ENCODE measurements at places on chromosomes 7 and 10.

DNA sequence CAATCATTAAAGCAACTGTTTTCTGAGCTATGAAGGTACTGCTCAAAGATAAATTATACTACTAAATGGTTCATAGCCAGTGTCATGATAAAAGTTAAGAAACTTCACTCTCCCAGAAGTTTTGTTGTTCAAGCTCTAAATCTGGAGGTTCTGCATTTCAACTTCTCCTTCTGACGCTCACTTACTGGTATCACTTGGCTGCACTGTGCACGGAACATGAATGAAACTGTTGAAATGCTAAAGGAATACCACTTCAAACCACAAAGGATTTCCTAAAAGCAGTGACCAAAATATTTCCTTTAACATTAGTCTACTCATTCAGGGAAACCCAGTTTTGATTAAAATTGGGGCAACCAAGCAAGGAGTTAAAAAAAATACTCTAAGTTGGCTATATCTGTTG, 93.6 kb downstream of the UBE2H start:
- no peak for DNase-seq

DNA sequence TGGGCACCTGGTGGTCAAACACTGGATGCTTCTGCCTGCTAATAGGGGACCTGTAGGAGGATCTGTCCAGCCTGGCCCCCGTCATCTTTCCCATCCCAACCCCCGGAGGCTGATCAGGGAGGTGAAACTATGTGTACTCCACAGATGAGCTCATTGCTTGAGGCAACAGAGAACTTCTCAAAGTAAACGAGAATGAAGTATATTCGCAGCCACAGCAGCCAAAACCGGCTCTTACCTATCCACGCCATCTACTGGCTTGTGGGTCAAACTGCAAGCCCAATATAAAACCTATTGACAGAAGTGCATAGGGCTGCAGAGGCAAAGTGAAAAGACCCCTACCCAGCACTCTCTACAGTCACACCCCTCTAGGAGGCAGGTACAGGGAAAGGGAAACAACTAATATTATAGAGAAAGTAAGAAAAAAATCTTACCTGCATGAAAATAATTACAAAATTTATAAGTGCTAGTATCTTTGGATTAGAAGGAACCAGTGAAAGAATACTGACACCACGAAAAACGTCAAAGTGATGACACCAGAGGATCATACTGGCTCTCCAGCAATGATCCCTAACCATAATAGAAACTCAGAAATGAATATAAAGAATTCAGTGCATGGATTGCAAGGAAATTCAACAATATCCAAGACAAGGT, 973.5 kb downstream of the ANKRD7 start:
- peak; percentile 35 for DNase-seq

DNA sequence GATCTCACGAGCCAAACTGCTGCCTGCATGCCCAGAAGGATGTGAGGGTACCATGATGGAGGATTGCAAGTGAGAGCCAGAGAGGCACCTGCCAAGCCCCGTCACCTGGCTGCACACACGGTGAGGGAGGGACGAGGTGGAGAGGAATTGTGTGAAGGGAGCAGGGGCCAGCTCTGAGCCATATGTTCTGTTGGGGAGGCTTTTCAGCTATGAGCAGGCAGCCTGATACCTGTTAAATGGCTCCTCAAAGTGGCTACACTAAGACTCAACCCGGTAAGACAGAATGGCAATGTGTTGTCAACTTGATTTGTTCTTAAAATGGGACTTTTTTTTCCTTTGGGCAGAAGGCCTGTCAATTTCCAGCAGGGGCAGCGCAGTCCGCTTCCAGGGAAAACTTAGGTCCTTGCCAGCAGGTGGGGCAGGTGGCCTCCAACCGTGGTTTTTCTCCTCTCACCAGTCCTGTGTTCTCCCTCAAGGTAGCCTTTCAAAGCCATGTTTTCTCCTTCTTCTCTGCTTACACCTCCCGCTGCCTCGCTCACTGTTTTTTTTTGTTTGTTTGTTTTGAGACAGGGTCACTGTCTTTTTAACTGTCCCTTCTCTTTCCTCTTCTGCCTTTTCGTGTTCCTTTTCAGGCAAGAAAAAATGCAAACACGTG, 57.7 kb upstream of the ZNRF2 start:
- DNase-seq, result peak; percentile 28

GRCh38 chr10:132508581-132509443, 28.8 kb upstream of the INPP5A start:
- no peak for DNase-seq

DNA sequence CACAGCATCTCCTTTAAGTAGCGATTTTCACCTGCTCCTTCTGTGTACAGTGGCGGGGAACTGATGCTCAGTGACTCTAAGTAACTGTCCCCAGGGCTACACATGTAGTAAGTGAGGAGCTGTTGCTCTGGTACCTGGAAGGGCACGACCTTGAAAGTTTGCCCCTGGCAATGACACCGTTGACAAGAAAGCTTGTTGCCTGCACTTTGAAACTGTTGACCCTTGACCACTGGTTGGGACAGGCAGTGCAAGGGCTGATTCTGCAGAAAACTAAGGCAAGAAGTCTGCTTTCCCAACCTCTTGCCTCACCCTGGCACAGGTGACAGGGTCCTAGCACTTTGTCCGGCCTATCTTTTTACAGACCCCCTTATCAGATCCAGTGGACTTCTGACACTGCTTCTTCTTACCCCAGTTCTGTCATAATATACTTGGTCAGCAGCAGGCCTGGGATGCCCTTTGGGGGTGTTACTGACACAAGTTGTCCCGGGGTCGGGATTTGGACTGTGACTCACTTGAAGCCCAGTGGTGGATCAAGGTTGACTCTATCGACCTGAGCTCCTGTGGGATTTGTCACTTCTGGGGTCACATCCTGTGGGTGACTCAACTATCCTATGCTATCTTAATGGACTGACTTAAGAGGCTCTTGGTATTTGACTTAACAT, 5.8 kb downstream of the ACSL5 start:
- DNase-seq, result no peak

GRCh38 chr7:147197006-147197405, 1080.4 kb downstream of the CNTNAP2 start:
- peak; percentile 19 for DNase-seq

DNA sequence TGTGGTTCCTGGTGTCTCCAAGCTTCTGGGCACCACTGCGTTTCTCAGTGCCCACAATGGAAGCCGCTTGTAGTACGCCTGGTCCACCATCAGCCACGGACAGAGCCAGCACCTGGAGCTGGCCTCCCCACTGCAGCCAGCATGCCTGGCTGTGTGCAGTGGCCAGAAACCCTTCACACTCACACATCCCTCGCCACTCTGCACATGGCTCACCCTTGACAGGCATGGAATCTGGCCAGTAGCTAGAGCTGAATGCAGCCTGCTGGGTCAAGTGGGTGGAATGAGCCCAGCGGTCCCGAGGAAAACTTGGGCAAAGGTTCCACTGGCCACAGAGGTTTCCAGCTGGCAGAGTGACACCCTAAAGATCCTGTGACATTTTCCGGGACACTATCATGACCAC, 146.0 kb upstream of the ADO start:
- DNase-seq, result no peak

DNA sequence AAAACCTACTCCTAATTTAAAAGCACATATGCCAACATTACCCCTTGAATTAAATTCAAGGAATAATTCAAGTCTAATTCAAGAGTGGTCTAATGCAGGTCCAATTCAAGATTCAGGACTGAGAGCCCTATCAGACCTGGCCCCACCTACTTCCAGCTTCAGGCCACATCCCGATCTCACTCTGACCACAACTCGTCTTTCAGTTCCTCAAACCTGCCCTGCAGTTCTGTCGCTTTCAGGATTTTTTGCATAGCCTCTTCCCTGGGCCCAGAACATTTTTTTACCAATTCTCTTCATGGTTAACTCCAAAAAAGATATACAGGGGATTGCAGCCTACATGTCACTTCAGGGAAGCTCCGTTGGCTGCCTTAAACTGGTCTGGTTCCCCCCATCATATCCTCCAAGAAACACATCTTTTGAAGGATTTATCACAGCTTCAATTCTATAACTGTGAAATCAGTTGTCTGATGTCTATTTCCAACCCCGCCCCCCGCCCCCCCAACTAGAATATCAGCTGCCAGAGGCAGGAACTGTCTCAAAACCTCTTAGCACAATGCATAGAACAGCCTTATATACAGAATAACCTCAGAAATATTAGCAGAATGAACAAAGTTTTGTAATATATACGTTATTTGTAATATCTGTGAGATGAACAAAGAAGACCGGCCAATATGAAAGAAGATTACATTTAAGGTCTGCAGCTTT, 20.8 kb downstream of the CCDC6 start:
- no peak for DNase-seq

DNA sequence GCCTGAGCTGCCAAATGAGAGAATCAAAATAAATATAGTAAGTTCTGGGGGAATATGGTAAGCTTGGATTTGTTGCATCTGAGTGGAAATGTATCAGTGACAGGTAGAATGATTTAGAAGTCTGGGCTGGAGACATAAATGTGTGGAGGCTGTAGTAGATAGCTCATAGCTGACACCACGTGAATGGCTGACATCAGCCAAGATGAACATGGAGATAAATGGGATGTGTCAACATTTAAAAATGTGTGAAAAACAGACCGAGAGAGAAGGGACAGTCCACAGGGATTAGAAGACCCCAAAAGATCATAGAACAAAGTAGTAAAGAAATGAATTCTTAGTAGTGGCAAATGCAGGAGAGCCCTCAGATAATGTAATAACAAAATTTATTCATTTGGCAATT, 40.9 kb downstream of the NAMPT start:
- DNase-seq, result no peak

GRCh38 chr10:3452683-3453361, 280.2 kb upstream of the PITRM1 start:
- DNase-seq, result no peak

DNA sequence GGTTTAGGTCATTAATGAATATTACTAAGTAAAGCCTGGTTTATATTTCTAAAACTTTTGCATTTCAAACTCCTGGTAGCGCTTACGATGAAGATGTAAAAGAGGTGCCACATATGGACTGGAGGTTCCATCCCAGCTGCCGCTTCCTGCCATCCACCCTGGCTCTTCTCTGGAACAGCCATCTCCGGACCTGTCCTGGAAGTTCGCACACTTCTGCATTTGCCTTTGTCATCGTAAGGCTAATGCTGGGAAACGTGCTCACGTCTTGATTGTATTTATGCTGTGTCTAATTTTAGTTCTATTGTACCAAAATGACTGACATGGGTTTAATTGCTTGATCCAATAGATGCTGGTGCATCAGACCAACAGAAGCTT, 103.1 kb downstream of the HIPK2 start:
- no peak for DNase-seq

GRCh38 chr7:75718390-75719031, 20.2 kb downstream of the HIP1 start:
- no peak for DNase-seq

DNA sequence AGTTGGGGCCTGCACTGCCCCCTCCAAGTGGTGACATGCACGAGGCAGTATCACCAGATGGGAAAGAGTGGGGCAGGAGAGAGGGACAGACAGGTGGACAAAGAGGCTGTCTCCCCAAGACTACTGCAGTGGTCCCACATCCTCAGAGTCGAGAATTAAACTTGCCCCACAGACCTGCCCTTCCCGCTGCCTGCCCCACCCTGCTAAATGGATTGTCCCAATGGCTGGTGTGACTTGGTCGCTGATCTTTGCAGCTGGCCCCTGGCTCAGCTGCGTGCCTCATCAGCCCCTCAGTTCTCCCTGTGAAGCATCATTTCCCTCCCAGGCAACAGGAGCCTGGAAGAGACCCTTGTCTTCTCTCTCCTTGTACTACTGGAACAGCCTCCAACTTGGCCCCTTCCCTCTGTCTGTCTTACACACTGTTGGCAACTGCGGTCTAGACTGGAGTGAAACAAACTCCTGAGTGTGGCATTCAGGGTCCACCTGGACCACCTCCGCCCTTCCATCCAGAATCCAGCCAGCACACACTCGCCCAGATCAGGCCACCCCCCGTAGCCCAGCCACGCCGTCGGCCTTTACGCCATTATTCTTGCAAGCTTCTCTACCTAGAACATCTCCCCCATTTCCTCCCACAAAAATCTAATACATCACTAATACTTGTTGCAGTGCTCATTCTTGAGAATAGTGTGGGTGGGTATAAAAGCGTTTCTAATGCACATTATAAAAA, 275.1 kb downstream of the CELF2 start:
- no peak for DNase-seq

DNA sequence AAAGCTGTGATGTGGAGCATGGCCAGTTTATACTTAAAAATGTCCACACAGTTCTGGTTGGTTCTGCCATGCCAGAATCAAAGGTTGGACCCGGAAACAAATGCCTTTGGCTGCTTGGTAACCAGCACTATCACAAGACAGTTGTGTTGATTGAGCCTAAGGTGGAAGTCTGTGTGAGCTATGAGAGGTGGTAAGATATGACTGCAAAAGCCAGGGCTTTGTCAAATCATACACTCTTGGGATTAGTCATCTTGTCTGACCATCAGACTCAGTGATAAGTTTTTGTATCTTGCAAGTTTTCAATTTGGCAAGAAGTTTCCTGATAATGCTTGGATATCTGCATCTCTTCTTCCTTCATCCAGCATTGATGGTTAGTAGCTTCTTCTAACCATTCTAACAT, 35.5 kb downstream of the GPR141 start:
- DNase-seq, result no peak

DNA sequence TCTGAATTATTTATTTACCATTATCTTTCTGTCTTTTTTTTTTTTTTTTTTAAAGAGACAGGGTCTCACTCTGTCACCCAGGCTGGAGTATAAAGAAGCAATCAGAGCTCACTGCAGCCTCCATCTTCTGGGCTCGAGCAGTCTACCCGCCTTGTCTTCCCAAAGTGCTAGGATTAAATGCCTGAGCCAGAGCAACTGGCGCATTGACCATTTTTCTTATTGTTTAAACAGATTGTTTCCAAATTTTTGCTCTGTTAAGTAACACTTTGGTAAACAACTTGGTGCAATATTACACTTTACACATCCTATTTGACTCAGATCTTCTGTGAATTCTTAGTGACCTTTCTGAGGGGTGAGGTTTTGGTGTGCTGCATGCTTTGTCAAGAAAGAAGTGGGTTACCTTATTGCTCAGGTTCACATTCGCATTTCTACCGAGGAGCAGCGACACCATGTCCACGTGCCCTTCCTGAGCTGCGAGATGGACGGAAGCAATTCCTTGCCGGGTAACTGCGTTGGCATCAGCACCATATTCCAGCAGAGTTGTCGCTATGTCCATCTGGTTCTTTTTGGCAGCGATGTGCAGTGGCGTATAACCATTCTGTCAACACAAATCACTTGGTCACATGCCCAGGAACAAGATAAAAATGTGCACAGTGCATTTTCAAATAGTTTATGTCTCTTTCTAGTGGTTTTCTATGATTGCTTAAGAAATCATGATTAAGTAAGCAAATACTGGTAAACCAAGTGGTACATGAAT, 203.2 kb downstream of the ANK3 start:
- DNase-seq, result no peak

DNA sequence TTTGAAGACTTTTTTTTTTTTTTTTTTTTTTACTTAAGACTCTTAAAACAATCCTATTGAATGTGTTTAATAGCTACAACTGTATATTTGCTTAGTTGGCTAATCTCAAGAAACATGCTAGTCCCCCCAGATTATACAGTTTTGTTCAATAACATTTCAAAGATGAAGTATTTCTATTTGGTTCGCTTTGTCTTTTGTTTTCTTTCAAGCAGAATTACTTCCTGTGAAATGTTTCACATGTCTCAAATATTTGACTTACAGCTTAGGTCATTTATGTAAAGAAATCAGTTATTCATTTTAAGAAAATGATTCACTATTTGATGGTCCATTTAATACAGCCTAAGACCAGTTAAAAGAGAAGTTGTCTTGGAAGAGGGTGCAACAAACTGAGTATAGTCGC, 12.8 kb upstream of the LAMB1 start:
- DNase-seq, result no peak

GRCh38 chr7:67619175-67619574, 622.5 kb downstream of the TYW1 start:
- DNase-seq, result no peak
